A549 (cell line): ENCODE measurements at places on chromosomes 5 and 9.
A peak's percentile ranks its signal among the peaks of the same experiment; 100 is the strongest.

DNA sequence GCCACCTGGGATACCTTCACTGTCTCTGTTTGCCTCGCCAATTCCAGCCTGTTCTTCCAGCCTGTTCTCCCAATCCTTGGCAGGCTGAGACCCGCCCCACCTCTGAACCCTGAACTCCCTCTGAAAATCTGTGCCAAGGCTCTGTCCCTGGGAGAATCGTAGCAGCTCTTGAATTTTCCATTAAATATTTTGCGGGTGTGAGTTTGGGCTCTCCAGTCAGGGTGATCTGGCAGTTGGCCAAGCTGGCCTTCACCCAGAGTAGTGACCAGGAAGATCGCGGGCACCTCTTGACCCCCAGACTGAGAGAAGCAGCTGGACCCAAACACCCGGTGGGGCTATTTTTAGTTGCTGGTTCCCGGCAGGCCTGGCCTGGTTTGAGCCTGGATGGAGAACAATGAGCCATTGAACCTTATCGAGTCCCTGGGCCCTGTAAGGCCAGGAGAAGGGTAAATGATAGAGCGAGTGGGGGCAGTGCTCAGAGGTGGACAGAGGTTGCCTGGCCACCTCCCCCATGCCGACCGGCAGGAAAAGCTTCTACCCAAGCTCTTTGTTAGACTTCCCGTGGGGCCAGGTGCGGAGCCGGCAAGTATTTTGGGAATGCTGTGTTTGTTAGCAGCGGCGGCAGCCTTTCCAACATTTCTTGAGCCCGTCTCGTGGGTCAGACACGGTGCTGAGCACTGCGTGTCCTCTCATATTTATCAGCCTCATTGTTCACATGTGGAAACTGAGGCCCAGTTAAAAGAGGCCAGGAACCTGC lies 146.2 kb downstream of the RGS3 start:
- DNase-seq: no peak

DNA sequence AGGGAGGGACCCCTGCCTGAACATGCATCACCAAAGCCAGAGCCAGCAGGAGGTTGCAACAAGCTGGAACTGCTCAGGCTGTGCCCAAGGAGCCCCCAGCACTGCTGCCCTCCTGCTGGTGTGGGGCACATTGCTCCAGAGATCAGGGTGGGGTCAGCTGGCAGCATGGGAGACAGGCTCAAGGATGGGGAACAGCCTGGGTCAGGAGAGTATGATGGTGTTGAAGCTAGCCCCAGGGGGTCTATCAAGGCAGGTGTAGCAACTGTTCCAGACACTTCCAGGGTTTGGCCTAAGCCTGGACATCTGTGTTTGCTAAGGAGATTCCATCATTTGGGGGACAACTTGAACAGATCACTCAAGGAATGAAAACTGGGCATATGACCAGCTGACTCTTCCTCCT lies 133.1 kb downstream of the ATPSCKMT start:
- no peak for DNase-seq

DNA sequence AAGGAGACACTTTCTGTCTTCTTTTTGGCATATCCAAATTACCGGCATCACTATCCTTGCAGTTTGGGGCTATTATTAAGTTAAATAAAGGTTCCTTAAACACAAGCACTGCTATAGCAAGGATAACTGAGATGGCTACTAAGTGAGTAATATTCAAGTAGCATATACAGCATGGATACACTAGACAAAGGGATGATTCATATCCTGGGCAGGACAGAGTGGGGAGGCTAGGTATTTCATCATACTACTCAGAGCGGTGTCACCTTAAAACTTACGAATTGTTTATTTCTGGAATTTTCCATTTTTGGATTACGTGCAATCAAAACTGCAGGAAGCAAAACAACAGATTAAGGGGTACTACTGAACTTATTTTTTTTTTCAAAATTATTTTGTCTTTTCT lies 54.1 kb downstream of the FER start:
- DNase-seq: peak; percentile 83

GRCh38 chr5:107063511-107063910 lies 607.2 kb downstream of the EFNA5 start:
- no peak for DNase-seq

DNA sequence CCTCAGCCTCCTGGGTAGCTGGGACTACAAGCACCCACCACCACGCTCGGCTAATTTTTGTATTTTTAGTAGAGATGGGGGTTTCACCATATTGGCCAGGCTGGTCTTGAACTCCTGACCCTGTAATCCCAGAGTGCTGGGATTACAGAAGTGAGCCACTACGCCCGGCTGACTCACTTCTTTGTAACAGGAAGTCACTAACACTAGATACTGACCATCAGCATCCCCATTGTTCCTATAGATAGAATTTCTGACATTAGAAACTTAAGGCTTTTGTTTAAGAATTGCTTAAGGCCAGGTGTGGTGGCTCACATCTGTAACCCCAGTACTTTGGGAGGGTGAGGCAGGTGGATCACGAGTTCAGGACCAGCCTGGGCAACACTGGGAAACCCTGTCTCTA lies 42.2 kb downstream of the LEAP2 start:
- DNase-seq: no peak
